Uterus (tissue), 4 donors: ENCODE measurements at places on chromosomes 12 and 14. TPM values are rescaled to one million over a fixed set of nuclear protein-coding genes. Genes with fewer than 3 reads are reported as not detected.

- peaks cover 15% of the 10 kb centered on the region for H3K4me1 ChIP-seq
- DNase-seq, result no peak
Measured at GRCh38 chr12:644818-645552, 18.3 kb downstream of the NINJ2 start.

GRCh38 chr12:114917307-114917706 lies 233.3 kb upstream of the TBX3 start:
- no peak overlapping the region for H3K4me3 ChIP-seq
- H3K27ac ChIP-seq, result no peak overlapping the region

DNA sequence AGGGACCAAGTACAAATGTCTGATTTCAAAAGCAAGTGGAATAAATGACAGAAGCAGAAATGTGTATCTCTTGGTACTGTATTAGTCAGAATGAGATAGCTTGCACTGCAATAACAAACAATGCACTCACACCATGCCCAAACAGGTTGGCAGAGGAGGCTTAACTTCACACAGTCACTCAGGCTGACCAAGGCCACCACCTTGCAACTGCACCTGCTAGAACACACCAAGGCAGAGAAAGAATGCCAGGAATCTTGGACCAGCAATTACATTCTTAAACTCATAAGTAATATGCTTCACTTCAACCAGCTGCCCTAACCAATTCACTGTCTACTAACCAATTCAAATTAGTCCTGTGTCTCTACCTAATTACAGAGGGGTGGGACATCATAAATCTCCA lies 378.3 kb downstream of the BCL11B start:
- H3K4me1 ChIP-seq, result no peaks in the 10 kb centered on the region
- no peak overlapping the region for H3K4me3 ChIP-seq
- no peak for DNase-seq
- no peaks in the 10 kb centered on the region for H3K36me3 ChIP-seq

DNA sequence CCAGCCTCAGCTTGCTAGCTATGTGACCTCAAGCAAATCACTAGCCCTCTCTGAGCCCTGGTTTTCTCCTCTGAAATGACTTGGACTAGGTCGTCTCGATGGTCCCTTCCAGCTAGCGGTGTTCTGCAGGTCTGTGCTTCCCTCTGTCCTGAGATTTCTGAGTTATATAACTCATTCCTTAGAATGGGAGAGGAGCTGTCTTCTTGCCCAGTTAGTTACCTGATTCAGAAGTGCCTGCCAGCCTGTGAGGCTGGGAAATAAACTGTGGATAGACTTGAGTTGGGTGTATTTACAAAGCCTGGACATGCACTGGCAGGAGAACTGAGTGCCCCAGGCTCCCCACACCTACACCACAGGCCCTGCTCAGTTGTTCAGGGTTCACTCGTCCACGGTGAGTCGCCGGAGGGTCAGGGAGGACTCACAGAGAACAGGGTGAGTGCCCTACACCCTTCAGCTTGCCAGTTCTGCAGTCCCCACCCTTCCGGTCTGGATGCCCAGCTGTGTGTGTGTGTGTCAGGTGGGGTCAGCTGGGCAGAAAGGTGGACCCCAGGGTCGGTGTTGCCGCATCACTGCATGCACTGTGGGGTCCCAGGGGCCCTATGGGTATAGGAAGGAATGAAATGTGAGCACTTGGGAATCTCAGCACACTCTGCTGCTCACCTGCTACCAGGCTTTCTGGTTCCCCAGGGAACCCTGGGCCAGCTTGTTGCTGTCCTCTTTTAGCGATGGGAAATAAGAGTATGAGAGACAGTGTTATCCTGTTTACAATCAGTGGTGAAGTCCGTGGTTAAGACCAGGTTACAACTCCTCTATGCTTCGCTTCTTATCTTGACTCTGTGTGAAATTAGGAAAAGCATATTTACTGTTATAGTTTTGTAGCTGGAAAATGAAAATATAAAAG lies 348.2 kb downstream of the DPF3 start:
- H3K27me3 ChIP-seq, result no peaks in the 10 kb centered on the region
- DNase-seq, result no peak
- no peak overlapping the region for H3K27ac ChIP-seq
- H3K36me3 ChIP-seq, result no peaks in the 10 kb centered on the region
- H3K4me3 ChIP-seq, result no peak overlapping the region

DNA sequence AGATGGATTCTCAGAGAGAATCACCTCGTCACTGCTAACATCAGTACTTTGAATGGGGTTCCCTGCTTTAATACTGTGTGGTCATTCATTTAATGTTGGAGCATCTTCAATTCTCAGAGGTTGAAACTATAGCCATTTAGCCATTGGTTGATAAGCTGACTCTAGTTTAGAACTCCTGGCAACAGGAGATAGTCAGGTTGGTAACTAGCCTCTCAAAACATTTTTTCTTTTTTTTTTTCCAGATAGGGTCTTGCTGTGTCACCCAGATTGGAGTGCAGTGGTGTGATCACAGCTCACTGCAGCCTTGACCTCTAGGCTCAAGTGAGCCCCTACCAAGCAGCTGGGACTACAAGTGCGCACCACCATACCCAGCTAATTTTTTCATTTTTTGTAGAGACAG lies 3.5 kb upstream of the NCKAP5L start:
- H3K27ac ChIP-seq, result no peak overlapping the region
- DNase-seq, result no peak
- no peaks in the 10 kb centered on the region for H3K27me3 ChIP-seq
- no peak overlapping the region for H3K4me3 ChIP-seq
- no peaks in the 10 kb centered on the region for H3K4me1 ChIP-seq

DNA sequence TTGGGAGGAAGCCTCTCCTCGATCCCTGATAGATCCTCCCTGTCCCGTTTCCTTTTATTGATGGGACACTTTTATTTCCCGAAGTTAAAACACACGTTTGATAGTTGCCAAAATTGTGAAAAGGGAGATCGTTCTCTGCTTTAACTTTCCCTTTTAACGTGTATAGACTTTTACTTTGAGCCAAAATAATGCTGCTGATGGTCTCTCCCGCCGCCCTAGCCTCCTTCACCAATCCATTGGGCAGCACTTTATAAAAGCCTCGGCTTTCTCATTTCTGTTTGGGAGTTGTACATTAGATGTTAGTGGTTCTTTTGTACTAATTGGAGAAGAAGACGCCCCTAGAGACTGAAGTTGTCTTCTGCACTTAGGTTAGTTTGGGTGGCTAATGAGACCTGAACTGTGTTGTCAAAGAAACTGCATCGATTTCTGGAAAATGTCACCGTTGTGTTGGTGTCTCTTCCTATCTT lies 1.4 kb downstream of the TMTC2 start:
- no peaks in the 10 kb centered on the region for H3K27me3 ChIP-seq
- DNase-seq, result no peak
- no peaks in the 10 kb centered on the region for H3K36me3 ChIP-seq

GRCh38 chr12:32398816-32399369 lies 465 bp upstream of the FGD4 start:
- peak overlapping the region; percentile 57 for H3K27ac ChIP-seq
- H3K4me1 ChIP-seq, result no peaks in the 10 kb centered on the region
- no peaks in the 10 kb centered on the region for H3K27me3 ChIP-seq
- DNase-seq, result no peak
- peak overlapping the region; percentile 42 for H3K4me3 ChIP-seq

DNA sequence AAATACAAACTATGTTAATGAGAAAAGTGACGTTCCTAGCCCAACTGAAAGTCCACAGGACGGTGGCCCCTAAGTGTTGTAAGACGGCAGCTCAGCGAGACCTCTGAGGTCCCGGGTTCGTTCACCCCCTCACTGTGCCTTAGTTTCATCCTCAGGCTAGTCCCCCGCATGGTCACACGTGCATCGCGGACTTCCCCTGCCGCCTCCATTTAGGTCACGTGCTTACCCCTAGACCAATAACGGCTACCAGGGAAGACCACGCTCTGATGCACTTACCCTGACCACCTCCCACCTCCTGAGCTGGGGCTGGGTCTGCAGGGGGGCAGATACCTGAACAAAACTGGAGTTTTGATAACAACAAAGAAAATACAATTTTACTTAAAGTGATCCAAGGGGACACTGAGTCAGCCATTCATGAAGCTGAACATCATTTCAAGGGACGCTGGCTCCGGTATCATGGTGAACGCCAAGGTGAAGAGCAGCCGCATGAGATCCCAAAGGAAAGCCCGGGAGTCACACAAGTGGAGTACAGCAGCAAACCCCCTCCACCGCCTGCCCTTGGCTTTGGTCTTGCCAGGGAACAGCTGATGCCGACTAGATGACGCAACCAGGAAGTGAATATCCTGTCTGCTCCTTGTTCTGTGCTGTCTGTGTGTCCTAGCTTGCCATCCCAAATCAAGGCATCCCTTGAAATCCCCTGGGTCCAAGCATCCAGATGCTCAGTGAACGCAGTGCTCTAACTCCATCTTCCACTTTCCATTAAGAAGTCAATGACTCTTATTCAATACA lies 274.1 kb downstream of the PCNX1 start:
- no peak for DNase-seq
- no peaks in the 10 kb centered on the region for H3K4me1 ChIP-seq
- no peaks in the 10 kb centered on the region for H3K36me3 ChIP-seq

- H3K36me3 ChIP-seq, result no peaks in the 10 kb centered on the region
- no peaks in the 10 kb centered on the region for H3K4me1 ChIP-seq
- H3K27me3 ChIP-seq, result no peaks in the 10 kb centered on the region
- H3K27ac ChIP-seq, result no peak overlapping the region
Measured at GRCh38 chr12:91077228-91077954, 19.6 kb upstream of the KERA start.

- no peak overlapping the region for H3K4me3 ChIP-seq
- no peaks in the 10 kb centered on the region for H3K4me1 ChIP-seq
- no peaks in the 10 kb centered on the region for H3K27me3 ChIP-seq
- no peaks in the 10 kb centered on the region for H3K36me3 ChIP-seq
- no peak overlapping the region for H3K27ac ChIP-seq
Measured at GRCh38 chr14:24837280-24838046, 203.5 kb upstream of the GZMB start.

Gene IRF9
- total RNA-seq, result 205 TPM

Gene SELPLG
- total RNA-seq, result 3.6 TPM

Gene RTN1
- total RNA-seq, result 4.2 TPM

Gene CMA1
- total RNA-seq, result not detected

Gene ANKRD33
- not detected for total RNA-seq
